ENCODE measurements at places on chromosomes 5 and 9.

DNA sequence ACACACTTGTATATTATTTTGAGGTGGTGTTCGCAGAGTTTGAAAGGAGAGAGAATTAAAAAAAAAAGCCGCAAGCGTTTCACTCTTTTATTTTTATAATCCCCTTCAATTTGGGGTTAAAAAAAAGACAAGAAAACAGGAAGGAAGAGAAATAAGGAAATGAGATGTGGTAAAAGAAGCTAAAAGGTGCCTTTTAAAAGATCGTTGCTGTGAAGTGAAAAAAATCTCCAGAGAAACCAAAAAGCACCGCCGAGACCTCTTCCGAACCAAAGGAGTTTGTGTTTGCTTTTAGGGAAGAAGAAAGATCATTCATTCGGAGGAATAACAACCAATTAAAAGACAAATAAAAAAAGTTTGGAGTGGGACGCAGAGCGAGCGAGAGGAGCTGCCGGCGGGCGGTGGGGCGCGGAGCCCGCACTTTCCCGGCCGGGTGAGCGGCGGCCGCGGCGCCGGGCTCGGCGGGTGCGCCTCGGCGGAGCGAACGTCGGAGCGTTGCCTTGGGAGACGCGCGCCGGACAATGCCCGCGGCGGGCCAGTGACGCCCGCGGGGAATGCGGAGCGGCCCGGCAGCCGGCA is 355 bp downstream of the TLE4 start:
- no peak for DNase-seq

DNA sequence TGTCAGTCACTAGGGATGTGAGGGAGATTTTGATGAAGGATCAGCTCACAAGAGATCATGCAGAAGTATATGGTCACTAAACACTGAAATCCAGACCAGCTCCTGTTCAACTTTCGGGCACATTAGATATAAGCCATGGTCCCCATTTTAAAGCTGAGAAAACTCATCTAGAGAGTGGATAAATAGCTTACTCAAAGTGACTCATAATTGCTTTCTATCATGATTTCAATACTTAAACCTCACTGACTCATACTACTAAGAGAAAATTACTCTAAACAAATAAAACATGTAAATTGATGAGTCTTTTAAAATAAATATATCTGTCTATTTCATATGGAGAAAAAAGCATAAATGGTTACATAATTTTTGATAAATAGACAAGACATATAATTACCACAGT is 567.7 kb downstream of the TLR4 start:
- DNase-seq, result no peak

GRCh38 chr5:38433160-38433861 is 123.1 kb downstream of the LIFR start:
- no peak for DNase-seq

GRCh38 chr5:115372146-115372545 is 75.7 kb upstream of the CCDC112 start:
- no peak for DNase-seq

GRCh38 chr9:126125177-126125576 is 201.5 kb upstream of the MVB12B start:
- no peak for DNase-seq

DNA sequence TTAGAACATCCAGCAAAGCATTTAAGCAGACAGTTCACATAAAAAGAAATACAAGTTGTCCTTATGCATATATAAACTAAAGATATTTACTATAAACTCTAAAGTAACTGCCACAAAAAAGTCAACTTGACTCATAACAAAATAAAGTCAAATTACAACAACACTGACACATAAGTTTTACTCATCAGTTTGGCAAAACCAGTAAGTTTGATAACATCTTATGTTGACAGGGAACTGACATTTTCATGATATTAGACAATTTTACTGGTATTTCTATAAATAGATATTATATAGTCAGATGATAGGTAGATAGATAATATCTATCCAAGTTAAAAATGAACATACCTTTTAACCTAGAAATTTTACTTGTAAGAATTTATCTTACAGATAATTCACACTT is 9.9 kb upstream of the TSLP start:
- DNase-seq, result no peak

GRCh38 chr9:11915699-11916098 is 777.5 kb upstream of the TYRP1 start:
- DNase-seq, result no peak

DNA sequence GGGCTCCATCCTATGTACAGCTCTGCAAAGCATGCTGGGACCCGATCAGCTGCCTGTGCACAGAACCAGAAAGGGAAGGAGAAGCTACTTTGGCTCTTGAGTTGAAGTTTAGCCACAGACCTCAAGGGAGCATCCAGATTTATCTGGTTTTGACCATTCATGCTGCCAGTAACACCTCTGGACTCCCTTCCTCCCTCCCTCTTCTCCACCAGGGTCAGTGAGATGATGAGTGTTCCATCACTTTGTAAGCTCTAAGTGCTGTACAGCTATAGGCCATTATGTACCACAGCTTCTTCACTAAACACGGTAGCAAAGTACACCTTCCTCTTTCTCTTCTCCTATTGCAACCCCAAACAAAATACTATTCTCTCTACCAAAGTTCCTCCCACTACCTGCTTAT is 77.9 kb downstream of the GLIS3 start:
- no peak for DNase-seq

GRCh38 chr5:139708434-139708861 is 60.3 kb downstream of the CXXC5 start:
- DNase-seq, result no peak

- no peak for DNase-seq
These were observed 13.8 kb upstream of the CTSL start for GRCh38 chr9:87711857-87712800.

DNA sequence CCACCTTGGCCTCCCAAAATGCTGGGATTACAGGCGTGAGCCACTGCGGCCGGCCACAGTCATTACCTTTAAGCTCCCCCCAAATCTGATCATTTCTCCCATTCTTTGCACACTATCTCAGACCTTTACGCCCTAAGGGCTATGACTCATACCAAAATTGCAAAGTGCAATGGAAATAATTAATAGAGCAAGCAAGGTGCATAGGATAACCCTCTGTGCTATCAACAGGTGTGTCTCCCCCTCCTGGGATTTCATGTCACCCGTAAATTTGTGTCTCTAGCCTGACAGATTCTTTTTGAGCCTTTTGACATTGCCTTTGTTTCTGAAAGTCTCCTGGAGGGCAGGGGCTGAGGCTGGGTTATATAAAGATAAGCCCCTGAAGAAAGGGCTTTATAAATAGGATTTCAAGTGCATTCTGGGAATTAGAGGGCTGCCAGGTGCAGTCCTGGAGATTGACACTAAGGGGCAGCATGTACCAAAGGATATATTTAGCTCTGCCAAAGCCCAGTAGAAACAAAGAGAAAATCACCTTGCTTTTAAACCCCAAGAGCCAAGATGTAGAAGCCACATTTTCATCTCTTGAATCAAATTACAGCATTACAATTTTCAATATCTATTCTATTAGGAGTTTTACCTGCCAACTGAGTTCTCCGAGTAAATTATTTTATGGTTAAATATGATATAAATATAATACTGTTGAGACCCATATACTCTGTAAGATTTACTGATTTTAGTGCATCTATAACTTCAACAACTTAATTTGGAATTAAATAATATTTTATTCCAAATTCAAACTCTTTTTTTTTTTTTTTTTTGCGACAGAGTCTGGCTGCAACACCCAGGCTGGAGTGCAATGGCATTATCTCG is 18.2 kb downstream of the S100Z start:
- peak; percentile 52 for DNase-seq

DNA sequence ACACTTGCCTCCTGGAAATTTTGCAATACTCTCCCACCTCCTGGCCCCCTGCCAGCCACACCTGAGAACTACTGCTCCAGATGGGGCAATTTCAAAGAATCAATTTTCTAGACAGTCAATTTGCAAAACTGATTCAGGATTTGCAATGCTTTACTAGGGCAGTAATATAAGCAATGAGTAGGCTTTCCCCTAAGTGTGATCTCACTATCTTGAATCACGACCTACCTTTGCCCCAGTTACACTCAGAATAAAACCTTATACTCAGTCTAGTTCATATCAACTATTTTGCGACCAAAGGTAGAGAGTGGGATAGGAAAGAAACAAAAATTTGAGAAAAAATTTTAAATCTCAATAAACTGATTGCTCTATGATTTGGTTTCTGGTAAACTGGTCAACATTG is 54.4 kb downstream of the DROSHA start:
- DNase-seq, result peak; percentile 2

DNA sequence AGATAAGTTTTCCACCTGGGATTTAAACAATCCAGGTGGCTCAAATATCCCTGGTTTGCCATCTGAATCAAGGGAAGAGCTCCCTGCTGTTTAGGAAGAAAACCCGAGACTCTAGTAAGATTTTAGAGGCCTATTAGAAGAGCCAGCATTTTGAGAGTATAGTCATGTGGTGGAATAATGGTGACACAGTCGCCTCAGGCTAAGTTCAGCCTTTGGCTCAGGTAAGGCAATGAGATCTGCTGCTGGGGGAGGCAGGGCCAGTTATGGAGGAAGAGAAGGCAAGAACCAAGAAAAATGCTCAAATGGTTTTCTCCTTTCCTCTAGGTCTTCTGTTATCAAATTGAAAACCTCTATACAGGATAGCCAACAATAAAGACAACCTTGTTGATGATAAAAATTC is 16.2 kb downstream of the RAD1 start:
- DNase-seq, result no peak

DNA sequence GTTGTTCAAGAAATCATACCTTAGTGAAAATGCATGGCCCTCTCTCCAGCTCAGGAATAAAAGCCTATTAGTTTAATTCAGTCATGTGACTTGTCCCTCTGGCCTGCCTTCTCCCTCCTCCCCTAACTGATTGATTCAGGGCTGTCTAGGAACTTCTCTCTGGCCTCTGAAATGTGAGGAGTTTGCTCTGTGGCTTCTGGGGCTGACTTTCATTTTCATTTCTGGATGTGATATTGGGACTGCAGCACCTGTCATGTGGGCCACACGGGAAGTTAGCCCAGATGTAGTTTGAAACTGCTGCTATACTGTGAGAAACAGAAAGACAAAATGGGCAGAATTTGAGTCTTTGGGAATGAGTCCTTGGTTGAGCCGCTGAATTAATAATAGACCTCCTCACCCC is 44.8 kb downstream of the PARP8 start:
- no peak for DNase-seq

DNA sequence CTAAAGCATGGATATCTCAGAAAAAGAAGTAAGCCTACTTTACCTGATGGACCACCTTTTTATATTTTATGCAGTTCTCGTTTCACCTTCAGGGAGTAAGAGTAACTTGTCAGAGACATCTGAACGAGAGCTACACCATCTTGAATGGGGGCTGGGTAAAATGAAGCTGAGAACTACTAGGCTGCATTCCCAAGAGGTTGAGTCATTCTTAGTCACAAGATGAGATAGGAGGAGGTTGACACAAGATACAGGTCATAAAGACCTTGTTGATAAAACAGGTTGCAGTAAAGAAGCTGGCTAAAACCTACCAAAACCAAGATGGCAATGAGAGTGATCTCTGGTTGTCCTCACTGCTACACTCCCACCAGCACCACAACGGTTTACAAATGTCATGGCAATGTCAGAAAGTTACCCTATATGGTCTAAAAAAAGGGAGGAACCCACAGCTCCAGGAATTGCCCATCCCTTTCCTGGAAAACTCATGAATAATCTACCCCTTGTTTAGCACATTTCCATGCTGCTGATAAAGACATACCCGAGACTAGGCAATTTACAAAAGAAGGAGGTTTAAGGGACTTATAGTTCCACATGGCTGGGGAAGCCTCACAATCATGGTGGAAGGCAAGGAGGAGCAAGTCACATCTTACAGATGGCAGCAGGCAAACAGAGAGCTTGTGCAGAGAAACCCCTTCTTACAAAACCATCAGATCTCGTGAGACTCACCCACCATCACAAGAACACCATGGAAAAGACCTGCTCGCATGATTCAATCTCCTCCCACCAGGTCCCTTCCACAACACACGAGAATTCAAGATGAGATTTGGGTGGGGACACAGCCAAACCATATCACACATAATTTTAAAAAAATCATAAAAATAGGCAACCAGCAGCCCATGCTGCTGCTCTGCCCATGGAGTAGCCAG is 62.5 kb downstream of the GIN1 start:
- no peak for DNase-seq

GRCh38 chr9:107784235-107784958 is 294.8 kb upstream of the KLF4 start:
- no peak for DNase-seq

DNA sequence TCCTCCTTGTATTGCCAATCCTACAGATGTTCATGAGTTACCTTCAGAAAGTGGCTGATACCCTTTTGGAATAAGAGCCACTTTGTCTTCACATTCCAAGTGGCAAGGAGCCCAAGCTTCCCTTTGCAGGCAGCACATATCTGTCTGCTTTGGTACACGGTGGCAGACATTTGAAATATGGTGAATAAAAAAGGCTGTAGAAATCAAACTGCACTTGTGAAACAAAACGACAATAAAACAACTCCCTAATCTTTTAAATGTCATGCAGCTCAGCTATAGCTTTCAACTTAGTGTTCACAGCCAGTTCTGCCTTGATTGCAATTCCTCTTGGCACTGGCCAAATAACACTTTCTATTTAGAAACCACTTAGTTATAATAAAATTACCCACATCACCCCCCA is 35.0 kb upstream of the DMAC1 start:
- DNase-seq, result no peak

- DNase-seq, result no peak
These were observed 37.6 kb downstream of the SVEP1 start for GRCh38 chr9:110541950-110542349.

Data from HuH-7 (cell line).